ENCODE measurements at places on chromosomes 13 and 19. TPM values are rescaled to one million over a fixed set of nuclear protein-coding genes. Genes with fewer than 3 reads are reported as not detected.

DNA sequence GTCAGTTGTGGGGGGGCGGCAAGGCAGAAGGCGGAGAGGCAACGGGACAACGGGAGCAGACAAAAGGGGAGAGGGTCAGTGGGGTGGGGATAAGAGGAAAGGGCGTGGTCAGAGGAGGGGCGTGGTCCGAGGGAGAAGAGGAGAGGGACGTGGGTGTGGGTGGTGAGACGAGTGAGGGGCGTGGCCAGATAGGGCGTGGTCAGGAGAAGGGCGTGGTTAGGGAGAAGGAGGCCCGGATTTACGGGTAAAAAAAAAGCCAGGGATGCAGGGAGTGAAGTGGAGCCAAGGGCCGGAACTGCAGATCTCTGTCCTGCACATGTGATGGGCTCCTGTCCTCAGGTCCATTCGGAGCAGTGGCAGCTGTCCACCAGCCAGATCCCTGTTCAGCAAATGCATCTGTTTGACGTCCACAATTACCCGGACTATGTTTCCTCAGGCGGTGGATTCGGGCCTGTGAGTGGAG lies 21.5 kb downstream of the CPT1C start:
- DNase-seq, result peak; percentile 11

GRCh38 chr19:9008667-9009066 lies 1.5 kb downstream of the MUC16 start:
- DNase-seq, result no peak

DNA sequence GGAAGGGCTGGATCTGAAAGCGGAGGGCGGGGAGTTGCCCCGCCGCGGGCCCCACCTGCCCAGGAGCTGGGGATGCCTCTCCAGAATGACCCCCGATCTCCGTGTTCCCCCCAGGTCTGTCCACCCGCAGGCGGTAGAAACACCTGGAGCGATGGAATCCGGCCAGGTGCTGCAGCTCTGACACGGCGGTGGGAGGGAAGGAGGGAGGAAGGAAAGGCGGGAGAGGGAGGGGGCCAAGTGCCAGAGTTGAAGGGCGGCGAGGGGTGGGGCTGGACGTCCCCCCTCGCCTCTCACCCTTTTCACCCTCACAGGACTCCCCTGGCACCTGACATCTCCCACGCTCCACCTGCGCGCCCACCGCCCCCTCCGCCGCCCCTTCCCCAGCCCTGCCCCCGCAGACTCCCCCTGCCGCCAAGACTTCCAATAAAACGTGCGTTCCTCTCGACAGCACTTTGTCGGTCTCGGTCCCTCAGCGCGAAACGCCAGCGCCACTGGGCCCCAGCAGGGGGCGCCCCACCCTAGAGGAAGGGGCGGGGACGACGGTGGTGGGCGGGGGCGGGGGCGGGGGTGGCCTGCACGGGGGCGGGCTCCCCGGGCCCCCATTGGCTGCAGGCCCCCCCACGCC lies 337 bp upstream of the FXYD7 start:
- DNase-seq, result peak; percentile 65

DNA sequence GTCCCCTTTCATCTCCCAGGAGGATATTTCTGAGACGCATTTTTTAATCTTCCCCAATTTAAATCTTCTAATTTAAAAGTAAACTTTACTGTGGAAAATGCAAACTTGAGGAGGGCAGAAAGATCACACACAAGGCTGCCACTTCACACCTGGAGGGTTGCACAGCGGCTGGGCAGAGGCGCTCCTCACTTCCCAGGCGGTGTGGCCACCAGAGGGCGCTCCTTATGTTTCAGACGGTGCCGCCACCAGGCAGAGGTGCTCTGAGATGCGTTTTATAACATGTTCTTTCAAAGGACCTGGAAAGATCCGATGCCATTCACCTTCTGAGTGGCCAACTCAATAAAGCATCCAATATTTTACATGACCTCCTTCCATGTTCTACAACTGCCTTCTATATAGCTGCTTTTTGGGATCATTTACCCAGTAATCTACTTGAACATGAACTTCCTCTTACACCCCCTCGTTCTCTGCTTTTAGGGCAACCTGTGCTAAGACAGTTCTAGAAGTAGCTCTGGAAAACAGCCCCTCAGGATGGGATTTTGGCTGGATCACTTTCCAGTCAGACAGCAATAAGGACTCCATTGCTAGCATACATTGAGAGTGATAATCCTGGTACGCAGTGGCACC lies 14.8 kb upstream of the MTUS2 start:
- peak; percentile 35 for DNase-seq

DNA sequence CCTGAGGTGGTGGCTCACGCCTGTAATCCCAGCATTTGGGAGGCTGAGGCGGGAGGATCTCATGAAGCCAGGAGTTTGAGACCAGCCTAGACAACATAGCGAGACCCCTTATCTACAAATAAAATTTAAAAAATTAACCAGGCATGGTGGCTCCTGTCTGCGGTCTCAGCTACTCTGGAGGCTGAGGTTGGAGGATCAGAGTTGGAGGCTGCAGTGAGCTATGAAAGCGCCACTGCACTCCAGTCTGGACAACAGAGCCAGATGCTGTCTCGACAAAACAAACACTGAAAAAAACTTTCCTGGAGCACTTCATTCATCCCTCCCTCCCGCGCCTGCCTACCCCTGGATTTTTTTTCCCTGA lies 665 bp upstream of the ATG4D start:
- no peak for DNase-seq

GRCh38 chr13:32427852-32428580 lies at the start of gene N4BP2L1:
N4BP2L1 (minus strand) TSS chr13:32428130; CDS start chr13:32428082, 48 bp downstream.
- peak; percentile 63 for DNase-seq

DNA sequence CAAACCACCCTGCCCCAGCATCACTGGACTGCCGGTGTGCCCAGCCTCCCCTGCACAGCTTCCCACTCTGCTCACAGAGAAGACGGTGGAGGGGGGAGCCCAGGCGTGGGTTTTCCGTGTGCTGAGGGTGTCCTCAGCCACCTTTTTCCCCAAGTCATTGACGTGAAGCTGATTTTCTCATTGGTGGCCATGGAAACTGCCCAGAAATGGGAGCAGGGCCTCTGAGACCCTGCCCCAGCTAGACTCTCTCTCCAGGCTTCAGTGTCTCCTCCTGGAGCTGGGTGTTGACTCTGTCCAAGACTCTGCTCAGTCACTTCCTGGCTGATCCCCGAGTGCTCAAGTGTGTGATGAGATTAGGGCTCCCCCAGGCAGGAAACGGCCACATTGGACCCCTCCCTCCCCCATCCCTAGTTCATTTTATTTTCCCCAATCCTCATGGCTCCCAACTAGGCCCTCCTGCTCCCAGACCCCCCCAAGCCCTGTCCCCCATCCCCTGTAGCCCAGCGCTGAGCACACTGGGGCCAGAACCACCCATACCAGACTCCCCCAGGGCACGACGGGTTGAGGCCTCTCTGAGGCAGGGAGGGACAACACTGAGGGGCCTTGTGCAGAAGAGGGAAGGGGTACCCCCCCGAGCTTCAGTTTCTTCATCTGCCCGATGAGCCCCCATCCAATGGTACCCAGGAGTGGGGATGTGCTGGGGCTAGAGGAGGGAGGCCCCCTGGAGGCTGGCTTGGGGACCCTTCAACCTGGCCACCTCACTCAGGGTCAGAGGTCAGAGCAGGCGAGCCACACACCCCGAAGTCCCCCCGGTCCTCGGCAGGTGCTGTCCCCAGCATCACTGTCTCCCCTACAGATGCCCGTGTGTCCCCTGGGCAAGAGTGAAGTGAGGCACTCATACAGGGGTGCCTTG lies 1.2 kb upstream of the F2RL3 start:
- DNase-seq, result peak; percentile 31

- no peak for DNase-seq
Observed at GRCh38 chr13:48194379-48194754, 38.6 kb upstream of the ITM2B start.

DNA sequence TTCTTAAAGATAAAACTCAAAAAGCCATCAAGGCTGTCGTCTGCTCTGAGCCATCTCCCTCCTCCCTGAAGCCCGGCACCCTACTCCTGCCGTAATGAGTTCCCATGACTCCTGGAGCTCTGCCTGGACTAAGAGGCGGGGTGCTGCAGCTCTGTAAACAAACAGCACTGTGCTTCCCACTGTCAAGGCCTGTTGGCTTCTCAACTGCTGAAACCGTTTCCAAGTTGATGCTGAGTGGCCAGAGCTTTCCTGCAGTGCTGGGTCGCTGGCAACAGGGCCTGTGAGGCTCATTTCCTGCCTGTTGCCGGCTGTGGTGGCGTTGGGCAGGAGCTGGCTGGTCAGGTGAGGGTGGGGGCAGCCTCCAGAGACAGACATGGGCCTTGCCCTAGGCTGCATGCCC lies 26.7 kb upstream of the ISYNA1 start:
- DNase-seq, result peak; percentile 67

GRCh38 chr13:72156760-72157159 lies 289.8 kb upstream of the DACH1 start:
- no peak for DNase-seq

GRCh38 chr19:55423225-55424005 lies 15.8 kb upstream of the UBE2S start:
- no peak for DNase-seq

- no peak for DNase-seq
Observed at GRCh38 chr19:7783991-7784423, 21.0 kb downstream of the CLEC4M start.

- peak; percentile 64 for DNase-seq
Observed at GRCh38 chr13:113022745-113023574, 53.9 kb downstream of the MCF2L start.

DNA sequence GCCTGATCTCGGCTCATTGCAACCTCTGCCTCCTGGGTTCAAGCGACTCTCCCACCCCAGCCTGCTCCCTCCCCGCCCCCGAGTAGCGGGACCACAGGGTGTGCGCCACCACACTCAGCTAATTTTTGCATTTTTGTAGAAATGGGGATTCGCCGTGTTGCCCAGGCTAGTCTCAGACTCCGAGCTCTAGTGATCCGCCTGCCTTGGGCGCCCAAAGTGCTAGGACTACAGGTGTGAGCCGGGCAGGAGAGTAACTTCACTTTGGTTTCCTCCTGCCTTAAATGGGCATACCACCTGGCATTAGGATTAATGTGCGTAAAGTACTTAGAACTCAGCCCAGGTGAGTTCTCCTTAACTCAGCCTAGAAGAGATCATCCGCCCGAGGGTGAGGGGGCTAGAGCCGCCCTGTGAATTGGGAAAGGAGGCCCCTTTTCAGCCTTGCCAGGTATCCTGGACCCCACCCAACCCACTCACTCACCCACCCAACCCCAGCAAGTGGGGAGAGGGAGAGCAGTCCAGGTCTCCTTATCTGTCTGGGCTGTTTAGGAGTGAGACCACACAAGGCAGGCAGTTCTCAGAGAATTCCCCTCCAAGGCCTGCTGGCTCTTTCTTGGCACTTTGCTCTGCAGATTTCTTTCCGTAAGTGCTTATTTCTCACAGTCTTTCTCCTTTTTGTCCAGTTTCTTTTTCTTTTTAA lies 1.2 kb upstream of the ZFP36 start:
- DNase-seq, result no peak

DNA sequence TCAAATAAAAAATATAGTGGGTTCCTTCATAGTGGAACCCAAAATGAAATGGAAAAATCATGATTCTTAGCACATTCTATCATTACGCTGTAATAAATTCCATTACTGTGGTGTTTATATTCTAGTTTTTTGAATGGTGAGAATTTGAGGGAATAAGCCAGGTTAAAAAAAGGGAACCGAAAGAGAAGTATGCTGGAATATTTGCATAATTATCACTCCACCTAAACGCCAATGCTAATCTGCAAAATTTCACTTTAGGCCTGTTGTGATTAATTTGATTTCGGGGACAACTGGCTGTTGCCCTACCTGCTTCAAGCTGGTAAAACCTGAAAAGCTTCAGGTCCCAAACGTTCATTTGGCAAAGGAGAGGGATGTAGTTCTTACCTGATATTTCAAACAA lies 32.1 kb upstream of the SCEL start:
- DNase-seq, result no peak

GRCh38 chr13:72050251-72050650 lies 183.2 kb upstream of the DACH1 start:
- no peak for DNase-seq

DNA sequence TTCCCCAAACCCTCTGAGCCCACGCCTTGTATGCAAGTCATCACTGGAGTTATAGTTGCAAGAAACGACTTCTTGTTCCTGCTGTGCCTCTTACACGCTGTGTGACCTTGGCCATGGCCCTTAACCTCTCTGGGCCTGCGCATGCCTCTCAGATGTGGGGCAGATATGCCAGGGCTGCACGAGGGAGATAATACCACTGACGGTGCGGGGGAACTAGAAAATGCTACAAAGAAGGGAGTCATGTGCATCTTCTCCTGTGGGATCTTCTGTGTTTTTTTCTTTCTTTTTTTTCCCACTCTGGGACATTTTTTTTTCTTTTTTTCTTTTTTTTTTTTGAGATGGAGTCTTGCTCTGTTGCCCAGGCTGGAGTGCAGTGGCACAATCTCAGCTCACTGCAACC lies 4.3 kb upstream of the SAMD1 start:
- DNase-seq, result no peak

DNA sequence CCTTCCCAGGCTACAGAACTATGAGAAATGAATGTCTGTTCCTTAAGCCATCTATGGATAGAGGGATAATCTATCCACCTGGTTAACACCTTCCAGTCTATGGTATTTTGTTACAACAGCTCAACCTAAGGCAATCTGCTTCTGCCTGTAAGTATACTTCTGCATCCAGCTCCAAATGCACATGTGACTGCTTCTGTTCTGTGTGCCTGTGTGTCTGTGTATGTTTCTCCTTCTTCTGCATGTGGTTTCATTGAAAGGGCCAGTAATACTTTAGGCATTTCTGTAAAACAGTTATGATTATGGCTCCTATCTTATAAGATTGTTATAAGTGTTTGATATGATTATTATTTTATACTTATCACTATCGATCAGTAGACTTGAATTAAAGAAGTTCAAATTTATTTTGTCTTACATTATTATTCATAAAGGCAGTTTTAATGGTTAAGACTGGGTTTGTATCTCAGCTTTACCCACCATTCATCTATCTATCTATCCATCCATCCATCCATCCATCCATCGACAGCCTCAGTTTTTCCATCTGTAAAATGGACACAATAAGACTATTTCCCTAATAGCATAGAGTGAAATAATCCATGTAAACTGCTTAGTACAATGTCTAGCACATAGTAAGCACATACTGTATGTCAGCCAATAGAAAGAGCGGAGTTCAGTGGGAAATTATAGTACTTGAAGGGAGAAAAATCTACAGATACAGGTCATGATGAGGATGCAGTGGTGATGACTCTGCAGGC lies 37.5 kb upstream of the TM9SF2 start:
- DNase-seq, result no peak

NUFIP1 gene
- total RNA-seq, result 2.8 TPM

NALCN gene
- 12.9 TPM for total RNA-seq

SH2D3A gene
- total RNA-seq, result 6.0 TPM

VSTM1 gene
- not detected for total RNA-seq

NUP58 gene
- 71.8 TPM for total RNA-seq

HPN gene
- total RNA-seq, result 0.17 TPM

CYP4F22 gene
- not detected for total RNA-seq

IGSF23 gene
- not detected for total RNA-seq

AP1M2 gene
- total RNA-seq, result not detected

ZNF829 gene
- 2.0 TPM for total RNA-seq

SIRT6 gene
- 23.1 TPM for total RNA-seq

ZNF329 gene
- 14.6 TPM for total RNA-seq

ANGPTL4 gene
- 4.3 TPM for total RNA-seq

KIR3DL1 gene
- total RNA-seq, result not detected

LMTK3 gene
- total RNA-seq, result 0.14 TPM

TNNI3 gene
- total RNA-seq, result not detected

KLK14 gene
- not detected for total RNA-seq

N4BP2L1 gene
- total RNA-seq, result 13.8 TPM

Measured in dermis blood vessel endothelial cell (primary cell).